ENCODE measurements at places on chromosomes 6 and 20. TPM values are rescaled to one million over a fixed set of nuclear protein-coding genes. Genes with fewer than 3 reads are reported as not detected.

The IYD gene
- not detected for total RNA-seq

DNA sequence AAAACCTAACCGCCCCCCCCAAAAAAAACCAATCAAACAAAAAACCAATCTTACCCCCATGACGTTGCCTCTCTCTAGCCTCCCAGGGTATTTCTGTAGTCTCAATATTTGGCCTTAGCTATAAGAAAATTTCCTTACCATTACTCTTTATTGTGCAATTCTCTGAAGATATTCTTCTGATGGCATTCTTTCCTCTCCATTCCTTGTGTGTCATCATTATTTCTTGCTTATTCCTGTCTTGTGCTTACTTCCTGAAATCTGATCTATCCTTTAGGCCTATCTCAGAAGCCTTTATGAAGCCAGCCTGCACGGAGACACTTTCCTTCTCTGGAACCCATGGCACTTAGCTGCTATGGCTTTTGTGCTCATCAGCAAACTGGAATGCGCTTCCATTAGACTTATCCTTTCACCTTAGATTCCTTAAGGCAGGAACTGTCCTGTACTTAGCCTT lies 65.9 kb upstream of the DDR1 start:
- DNase-seq = no peak

- DNase-seq = no peak
Measured at GRCh38 chr20:25276533-25277050, 28.7 kb downstream of the PYGB start.

DNA sequence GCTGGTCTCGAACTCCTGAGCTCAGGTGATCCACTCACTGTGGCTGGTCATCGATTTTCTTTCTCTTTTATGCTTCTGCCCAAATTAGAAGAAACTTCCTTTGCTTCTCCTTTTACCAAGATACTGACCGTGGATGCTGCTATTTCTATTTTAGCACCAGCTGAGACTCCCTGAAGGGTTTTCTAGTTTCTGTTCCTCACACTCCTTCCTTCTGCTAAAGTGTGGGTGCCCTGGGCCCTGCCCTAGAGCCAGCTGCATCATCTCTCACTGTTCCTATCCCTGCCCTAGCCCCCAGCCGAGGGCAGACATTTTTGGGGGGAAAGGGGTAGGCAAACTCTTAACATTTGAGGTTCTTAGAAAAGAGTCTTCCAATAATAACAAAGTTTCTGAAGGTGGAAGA lies 6.3 kb downstream of the SMOC2 start:
- DNase-seq = no peak

Data from dermis microvascular lymphatic vessel endothelial cell (primary cell).